SK-N-SH treated with all-trans-retinoic acid at 6 μM for 48 hours (cell line): ENCODE measurements at places on chromosomes 6 and 20.
A peak's percentile ranks its signal among the peaks of the same experiment; 100 is the strongest.

DNA sequence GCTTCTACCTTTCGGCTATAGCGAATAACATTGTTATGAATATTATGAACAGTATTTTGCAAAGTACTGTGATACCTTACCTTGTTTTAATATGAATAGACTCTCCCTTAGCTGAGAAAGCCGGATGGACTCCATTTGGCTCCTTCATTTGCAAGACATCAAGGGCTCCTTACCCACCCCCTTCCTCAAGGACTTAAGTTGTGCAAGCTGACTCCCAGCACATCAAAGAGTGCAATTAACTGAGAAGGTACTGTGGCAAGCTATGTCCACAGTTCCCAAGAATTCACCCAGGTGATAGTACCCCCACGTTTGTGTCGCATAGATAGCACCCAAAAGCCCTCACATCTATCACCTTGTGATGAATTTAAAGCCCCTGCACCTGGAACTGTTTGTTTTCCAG is 11.2 kb downstream of the CST5 start:
- no peak for ATAC-seq

- no peak for ATAC-seq
Observed at GRCh38 chr6:56688521-56688920, 45.8 kb upstream of the DST start.

GRCh38 chr6:110853754-110854477 is 20.7 kb upstream of the AMD1 start:
- no peak for ATAC-seq

DNA sequence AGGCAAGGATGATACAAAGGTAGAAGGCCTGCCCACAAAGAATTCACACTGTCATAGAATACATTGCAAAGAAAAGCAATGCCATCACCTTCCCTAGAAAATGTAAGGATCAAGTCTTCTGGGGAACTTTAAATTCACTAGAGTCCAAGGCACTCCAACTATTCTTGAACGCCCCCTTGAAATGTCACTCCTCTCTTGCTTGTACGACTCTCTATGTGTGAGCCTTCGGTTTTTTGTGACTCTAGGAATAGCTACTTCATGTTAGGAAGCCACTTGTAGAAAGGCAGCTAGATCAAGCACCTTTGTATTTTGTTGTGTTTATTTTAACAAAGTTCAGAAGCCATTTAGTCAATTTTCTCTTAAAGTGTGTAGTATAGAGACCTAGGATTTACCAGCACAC is 159.2 kb upstream of the ARID1B start:
- ATAC-seq = no peak

GRCh38 chr6:134315189-134315588 is 2.7 kb downstream of the SGK1 start:
- ATAC-seq = no peak

- ATAC-seq = peak; percentile 84
Observed at GRCh38 chr6:155530219-155530834, 74.7 kb upstream of the NOX3 start.

GRCh38 chr6:79742030-79742429 is 110.9 kb downstream of the SH3BGRL2 start:
- ATAC-seq = no peak

DNA sequence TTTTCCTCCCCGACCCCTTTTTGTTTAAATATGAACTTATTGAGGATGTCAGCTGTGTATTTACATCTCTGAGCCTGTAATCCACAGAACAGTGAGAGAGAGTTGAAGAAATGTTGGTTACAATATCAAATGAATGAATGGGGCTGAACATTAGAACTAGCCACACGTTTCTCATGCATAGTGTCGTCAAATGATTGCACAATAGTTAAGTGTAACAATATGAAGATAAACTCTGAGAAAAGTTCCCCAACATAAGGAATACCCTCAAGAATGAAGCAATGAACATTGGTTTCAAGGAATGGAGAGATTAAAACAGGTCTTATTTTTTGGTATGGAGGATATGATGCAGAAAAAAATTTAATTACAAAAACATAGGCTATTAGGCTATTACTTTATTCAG is 100.5 kb upstream of the DTNBP1 start:
- ATAC-seq = no peak

GRCh38 chr6:69816026-69816425 is 19.2 kb upstream of the LMBRD1 start:
- ATAC-seq = no peak

DNA sequence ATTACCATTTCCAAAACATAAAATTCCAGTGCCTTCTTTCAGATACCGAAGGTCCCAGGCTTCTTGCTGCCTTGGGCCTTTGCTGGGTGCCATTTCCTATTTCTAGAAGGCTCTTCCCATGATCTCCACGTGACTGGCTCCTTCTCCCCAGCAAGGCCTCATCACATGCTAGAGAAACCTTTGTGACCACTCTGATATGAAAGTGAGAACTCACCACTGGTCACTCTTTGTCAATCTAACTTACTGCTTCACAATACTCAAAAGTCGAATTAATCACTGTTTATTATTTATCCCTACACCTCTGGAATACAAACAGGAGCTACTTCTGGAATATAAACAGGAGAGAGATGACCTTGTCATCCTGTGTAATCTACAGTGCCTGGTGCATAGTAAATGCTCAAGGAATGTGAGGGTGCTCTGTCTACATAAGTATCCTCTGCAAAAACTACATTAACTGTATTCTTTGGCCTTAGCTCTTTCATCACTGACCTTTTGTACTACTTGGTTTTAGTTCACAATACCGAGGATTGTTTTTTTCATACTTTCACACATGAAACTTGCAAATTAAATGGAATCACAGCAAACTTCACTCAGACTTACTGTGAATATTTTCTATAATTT is 1.6 kb downstream of the STX7 start:
- no peak for ATAC-seq

GRCh38 chr6:49744259-49744658 is at the start of gene CRISP3:
TSS of gene CRISP3 (minus strand) at chr6:49744388. CDS start at chr6:49744367, 21 bp downstream.
- no peak for ATAC-seq

- peak; percentile 28; the same call in 1 of the 3 replicates for ATAC-seq
Observed at GRCh38 chr20:8509809-8510208, 377.7 kb downstream of the PLCB1 start.

DNA sequence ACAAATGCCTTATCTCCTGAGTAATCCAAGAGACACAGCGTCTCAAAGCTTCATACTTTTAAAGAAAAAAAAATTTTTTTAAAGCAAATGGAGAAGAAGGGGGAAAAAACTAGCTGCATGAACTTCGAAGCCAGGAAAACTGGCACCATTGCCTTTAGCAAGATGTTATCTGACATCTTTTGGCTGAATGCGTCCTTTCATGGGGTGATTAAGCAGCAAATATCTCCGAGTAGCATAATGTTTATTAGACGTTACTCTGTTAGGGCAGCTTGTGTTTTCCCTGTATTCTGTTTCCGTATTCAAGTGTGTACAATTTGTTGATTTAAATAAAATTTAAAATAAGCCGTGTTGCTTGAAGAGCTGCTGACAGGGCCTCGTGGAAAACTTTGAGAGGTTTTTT is 76.5 kb upstream of the TSHZ2 start:
- ATAC-seq = no peak

DNA sequence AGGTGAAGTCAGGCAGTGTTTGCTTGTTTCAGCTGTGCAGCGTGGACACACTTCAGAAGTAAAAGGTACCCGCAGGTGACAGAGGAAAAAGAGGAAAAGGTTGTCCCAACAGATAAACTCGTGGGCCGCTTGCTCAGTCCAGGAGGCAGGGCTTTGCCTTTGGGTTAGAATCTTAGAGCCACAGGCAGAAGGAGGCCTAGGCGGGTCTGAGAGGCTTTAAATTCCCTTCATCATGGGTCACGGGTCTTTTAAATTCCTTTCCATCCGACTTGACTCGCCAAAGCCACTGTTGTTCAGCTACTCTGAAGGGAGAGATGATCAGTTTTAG is 48.2 kb downstream of the AGPAT4 start:
- ATAC-seq = no peak

GRCh38 chr6:141265756-141266623 is 866.7 kb upstream of the GJE1 start:
- ATAC-seq = peak; percentile 17

DNA sequence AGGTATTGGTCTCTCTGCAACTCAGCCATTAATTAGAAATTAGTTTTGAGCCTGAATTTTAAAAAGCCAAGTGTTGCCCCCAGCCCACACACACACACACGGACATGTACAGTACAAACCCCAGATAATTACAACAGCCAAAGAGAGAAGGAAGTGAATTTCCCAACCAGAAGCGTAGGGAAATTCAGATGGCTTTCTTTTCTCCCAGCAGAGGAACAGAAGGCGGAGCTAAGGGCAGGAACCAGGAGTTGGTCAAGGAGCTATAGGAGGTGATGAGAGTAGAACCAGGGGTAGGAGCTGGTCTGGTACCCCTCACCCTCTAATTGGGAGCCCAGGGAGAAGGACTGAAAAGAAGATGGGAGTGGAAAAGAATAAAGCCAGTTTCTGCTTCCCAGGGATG is 3.9 kb upstream of the ZBTB9 start:
- ATAC-seq = no peak

- no peak for ATAC-seq
Observed at GRCh38 chr20:4667371-4667773, 54.3 kb upstream of the PRND start.

DNA sequence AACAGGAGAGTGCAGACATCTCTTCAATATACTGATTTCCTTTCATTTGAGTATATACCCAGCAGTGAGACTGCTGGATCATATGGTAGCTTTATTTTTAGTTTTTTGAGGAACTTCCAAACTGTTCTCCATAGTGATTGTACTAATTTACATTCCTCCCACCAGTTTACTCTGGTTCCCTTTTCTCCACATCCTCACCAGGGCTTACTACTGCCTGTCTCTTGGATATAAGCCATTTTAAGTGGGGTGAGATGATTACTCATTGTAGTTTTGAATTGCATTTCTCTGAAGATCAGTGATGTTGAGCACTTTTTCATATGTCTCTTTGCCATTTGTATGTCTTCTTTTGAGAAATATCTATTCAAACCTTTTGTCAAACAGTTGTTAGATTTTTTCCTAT is 64.9 kb upstream of the HMGCLL1 start:
- no peak for ATAC-seq

GRCh38 chr6:80382811-80383210 is 276.3 kb downstream of the BCKDHB start:
- ATAC-seq = no peak

- ATAC-seq = no peak
Observed at GRCh38 chr6:159169557-159170332, 545 bp downstream of the FNDC1 start.

- no peak for ATAC-seq
Observed at GRCh38 chr6:30819297-30819917, 64.9 kb upstream of the DDR1 start.

- peak; percentile 58; the same call in 1 of the 3 replicates for ATAC-seq
Observed at GRCh38 chr6:106927531-106928398, 46.8 kb downstream of the CD24 start.

DNA sequence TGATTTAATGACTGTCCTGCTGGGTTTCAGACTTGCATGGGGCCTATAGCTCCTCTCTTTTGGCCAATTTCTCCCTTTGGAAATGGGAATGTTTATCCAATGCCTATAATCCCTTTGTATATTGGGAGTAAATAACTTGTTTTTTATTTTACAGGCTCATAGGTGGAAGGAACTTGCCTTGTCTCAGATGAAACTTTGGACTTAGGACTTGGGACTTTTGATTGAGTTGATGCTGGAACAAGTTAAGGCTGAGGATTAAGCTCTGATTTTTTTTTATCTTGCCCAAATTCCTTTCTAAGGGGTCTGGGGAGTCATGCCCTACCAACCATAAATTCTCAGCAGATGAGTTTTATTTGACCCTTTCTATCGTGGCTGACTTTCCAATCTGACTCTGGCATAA is 23.5 kb downstream of the WDR27 start:
- no peak for ATAC-seq

- ATAC-seq = no peak
Observed at GRCh38 chr20:21609221-21609620, 95.4 kb upstream of the NKX2-2 start.

GRCh38 chr6:150987855-150988464 is 122.5 kb downstream of the MTHFD1L start:
- peak; percentile 85 for ATAC-seq
